ENCODE measurements at places on chromosomes 5 and 9.

- DNase-seq, result no peak
These were observed 30.1 kb upstream of the CNOT6 start for GRCh38 chr5:180463916-180464602.

DNA sequence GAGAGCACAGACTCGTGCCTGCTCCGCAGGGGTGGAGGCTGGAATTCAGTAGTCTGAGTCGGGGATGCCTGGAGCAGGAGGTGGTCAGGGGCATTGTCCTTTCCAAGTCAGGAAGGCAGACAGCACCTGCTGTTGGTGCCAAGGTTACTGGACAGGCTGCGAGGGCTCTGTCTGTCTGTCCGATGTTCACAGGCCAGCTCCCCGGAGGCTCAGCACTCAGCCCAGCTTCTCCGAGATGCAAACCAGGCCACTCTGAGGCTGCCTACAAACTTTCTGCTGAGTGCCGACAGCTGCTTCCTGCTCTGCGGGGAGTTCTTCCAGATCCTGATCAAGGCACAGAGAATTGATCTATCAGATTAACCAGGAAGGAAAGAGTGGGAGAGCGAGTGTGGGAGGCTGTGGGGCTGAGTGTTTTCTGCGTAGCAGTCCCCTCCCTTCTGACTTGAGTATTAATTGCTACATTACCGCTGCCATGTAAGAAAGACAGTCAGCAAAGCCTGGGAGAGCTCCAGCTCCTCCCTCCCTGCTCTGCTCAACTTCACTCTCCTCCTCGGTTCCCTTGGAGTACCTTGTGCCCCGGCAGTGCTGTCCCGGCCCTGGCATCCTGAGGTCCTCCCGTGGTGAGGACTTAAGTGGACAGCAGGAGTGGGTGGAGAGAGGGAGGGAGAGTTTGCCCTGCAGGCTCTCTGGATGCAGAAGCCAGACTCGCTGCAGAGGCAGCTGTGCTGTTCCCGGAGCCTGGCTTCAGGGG, 36.0 kb downstream of the KCNMB1 start:
- DNase-seq, result no peak

DNA sequence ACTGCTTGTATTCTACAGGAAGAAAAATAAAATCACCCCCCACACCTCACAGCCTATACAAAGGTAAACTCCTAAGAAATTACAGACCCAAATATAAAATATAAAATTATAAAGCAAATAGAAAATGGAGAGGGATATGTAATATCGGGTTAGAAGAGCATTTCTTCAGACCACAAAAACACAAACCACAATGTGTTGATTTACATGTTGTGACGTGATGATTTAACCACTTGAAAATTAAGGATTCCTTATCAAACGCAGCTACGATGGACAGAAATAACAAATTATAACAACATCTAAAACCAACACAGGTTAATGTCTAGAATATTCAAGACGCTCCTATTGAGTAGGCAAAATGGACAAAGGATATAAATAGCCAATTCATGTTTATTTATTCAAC, 26.3 kb downstream of the SSBP2 start:
- DNase-seq, result no peak

DNA sequence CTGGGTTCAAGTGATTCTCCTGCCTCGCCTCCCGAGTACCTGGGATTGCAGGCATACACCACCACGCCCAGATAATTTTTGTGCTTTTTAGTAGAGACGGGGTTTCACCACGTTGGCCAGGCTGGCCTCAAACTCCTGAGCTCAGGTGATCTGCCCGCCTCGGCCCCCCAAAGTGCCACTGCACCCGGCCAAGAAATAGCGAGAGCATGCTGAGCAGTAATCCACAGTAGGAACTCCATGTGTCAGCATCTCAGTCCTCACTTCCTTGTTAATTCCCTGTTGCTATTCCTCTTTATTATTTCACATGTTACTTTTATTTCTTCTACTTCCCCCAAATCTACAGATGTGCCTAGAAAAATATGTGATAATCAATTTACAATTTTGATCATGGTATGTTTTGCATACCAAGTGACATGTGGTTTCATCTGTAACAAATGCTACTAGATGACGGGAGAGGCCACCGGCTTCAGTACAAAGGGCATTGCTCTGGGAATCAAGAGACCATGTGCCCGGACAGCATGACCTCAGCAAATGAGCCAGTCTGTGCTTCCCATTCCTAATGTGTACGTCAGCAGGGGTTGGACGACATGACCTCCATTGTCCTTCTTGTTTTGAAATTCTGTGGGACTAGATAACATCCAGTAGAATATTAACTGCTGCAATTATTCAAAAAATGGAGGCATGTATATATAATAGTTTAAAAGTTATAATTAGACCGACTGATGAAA, 61.6 kb downstream of the FNBP1 start:
- peak; percentile 57 for DNase-seq

- DNase-seq, result peak; percentile 11
These were observed at the start of gene PPP2R2B for GRCh38 chr5:146878476-146879172. Gene PPP2R2B, minus strand, starts transcription at chr5:146878757.

GRCh38 chr9:98362624-98363252, 107.3 kb upstream of the TBC1D2 start:
- DNase-seq, result no peak

DNA sequence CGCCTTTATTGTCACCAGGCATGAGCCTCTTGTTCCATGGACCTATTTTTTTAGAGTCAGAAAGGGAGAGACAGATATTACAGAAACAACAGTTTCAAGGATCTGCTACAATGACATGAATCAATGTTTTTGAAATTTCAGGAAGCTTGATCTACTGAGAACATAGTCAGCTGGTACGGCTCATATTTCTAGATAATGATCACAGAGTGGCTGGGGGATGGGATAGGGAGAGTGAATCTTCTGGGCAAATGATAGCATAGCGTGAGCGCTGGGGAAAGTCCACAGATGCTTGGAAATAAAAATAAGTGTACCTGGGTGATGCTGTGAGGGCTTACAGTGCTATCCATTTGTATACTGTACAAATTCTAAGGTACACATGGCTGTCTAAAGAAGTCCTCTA, 340.4 kb downstream of the EBF1 start:
- no peak for DNase-seq

DNA sequence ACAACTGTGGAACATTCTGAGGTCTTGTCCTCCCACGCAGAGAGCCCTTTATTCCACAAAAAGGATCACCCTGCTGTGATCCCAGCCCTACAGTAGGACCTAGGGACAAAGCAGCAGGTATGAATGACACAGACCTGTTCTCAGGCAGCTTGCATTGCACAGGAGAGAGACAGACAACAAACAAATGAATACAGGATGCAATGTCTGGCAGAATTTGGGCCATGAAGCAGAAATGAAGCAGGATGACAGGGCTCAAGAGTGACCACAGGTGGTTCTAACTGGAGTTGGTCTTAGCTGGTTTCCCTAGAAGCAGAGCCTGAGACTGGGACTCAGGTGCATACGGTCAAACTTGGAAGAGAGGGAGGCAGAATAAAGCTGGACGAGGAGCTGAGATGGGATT, 388.8 kb downstream of the CDK5RAP2 start:
- DNase-seq, result no peak

- DNase-seq, result no peak
These were observed 17.4 kb upstream of the ADRB2 start for GRCh38 chr5:148808864-148809642.

GRCh38 chr9:9170439-9171134, 1371.0 kb upstream of the DMAC1 start:
- no peak for DNase-seq

GRCh38 chr9:17824616-17825264, 245.9 kb downstream of the SH3GL2 start:
- peak; percentile 23 for DNase-seq

GRCh38 chr5:62354028-62354874, 48.2 kb downstream of the KIF2A start:
- peak; percentile 84 for DNase-seq

DNA sequence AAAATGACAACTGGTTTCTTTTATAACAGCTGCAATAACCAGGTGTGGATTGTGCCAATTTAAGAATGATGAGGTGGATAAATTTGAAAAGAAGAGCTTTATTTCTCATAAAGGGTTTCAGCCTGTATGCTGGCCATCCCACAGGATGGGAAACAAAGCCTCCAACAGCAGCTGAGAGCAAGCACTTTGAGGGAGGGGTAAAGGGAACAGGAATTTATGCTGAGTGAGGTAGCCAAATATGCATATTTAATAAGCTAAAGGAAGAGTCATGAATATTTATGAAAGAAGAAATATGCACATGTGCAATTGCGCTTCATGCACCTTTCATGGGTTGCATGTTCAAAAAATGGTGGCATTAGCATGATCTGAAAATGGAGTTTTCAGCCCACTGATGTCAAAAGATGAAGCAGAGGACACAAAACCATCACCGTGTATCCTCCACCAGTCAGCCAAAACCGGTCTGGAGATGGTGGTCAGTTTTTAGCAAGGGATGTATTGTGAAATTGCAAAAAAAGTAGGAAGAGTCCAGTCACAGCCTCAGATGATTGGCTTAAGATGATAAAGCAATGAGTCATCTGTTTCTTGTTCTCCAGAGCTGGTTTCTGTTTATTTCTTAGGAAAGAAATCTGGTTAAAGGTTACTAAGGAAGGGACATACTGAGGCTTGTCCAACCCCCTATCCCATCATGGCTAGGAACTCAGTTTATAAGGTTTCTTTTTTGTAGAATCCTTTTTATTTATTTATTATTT, 47.9 kb downstream of the DEPDC1B start:
- DNase-seq, result peak; percentile 89

GRCh38 chr9:37852222-37852621, 51.6 kb downstream of the DCAF10 start:
- no peak for DNase-seq

- DNase-seq, result no peak
These were observed 5.0 kb downstream of the ACTL7A start for GRCh38 chr9:108867116-108867515.

GRCh38 chr5:101102506-101102905, 199.4 kb upstream of the ST8SIA4 start:
- no peak for DNase-seq

- DNase-seq, result no peak
These were observed 69.5 kb upstream of the HSPB3 start for GRCh38 chr5:54385994-54386393.

DNA sequence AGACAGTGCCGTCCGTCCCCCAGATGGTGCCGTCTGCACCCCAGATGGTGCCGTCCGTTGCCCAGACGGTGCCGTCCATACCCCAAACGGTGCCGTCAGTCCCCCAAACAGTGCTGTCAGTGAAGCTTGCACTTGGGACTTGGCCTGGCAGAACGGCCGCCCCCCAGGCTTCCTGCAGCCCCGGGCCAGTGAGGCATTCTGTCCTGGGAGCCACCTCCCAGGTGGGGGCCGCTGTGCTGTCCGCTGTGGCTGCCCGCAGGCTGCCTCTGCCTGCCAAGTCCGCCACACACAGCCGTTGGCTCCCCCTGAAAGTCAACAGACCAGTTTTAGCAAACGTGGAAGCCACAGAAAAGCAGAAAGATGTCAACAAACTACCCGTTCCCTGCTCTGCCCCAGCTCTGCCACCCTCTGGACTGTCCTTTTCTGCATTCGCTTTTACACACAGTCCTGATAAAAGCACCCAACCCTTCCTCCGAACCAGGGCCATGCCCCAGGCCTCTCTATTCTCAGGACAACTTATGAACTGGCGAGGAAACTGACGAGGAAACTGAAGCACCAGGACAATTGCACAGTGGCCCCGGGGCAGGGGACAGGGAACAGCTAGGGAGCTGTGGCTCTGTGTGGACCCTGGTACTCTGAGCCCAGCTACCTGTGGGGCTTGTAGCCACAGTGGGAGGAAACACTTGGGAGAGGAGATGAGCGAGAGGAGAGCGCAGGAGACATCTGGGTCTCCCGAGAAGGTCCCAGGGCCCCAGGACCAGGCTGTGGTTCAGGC, 39.6 kb upstream of the RXRA start:
- no peak for DNase-seq

DNA sequence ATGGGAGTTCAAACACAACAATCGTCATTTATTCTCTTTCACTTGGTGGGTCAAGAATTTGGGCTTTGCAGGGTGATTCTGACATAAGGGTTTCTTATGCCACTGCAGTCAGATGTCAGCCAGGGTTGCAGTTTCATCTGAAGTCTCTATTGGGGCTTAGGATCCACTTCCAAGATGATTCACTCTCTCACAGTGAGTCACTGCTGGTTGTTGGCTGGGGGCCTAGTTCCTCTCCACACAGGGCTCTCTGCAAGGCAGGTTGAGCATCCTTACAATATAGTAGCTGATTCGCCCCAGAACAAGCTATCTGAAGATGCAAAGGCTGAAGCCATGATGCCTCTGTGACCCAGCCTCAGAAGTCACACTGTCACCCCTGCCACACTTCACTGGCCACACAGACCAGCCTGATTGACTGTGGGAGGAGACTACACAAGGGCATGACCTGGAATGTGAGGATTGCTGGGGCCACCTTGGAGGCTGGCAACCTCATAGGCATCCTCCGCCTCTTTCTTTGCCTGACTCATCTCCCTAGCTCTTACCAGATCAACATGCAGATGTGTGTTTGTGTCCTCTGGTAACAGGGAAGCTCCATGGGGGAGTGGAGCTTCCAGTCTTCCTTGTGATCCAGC, 4.5 kb upstream of the CARD19 start:
- DNase-seq, result peak; percentile 82

DNA sequence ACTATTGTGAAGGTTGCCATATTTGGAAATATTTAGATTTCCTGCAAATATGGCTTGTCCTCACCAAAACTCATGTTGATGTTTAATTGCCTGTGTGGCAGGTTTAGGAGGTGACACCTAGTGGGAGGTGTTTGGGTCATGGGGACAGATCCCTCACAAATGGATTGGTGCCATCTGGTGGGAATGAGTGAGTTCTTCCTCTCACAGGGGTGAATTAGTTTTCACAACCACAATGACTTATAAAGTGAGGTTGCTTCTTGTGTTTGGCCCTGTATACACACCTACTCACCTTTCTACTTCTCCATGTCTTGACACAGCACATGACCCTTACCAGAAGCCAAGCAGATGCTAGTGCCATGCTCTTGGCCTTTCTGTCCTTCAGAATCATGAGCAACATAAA, 41.1 kb downstream of the ISOC1 start:
- DNase-seq, result no peak

- no peak for DNase-seq
These were observed 697 bp downstream of the SLC1A1 start for GRCh38 chr9:4490705-4491625.

- peak; percentile 55 for DNase-seq
These were observed 111.1 kb downstream of the PAM start for GRCh38 chr5:102866237-102866600.

GRCh38 chr5:92401-93220, 643 bp downstream of the PLEKHG4B start:
- peak; percentile 4 for DNase-seq

- no peak for DNase-seq
These were observed 16.4 kb downstream of the SLC6A7 start for GRCh38 chr5:150206098-150206778.

DNA sequence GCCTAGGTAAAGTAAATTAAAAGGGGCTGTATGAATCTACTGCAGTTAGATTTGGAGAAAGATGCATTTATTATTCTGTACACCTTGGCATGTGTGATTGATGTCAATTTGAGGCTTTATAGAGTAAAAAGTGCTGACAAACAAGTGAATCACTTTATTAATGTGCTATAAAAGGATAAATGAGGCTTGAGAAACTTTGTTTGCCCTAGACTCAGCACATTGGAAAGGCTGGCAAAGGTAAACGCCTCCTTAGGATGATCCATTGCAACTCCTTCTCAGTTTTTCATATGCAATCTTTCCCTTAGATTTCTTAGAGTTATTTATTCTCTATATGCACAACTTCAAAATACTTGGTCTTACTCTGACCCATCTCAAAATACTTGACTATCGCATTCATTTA, 369.0 kb downstream of the HINT1 start:
- DNase-seq, result no peak
